ENCODE measurements at places on chromosomes 5 and 9. TPM values are rescaled to one million over a fixed set of nuclear protein-coding genes. Genes with fewer than 3 reads are reported as not detected.

GRCh38 chr5:149719666-149720065 is 10.4 kb upstream of the PPARGC1B start:
- DNase-seq: peak; percentile 10

- DNase-seq: peak; percentile 25
Measured at GRCh38 chr9:134324359-134325095, 1.7 kb upstream of the RXRA start.

- no peak for DNase-seq
Measured at GRCh38 chr5:58187432-58188261, 272.2 kb downstream of the PLK2 start.

DNA sequence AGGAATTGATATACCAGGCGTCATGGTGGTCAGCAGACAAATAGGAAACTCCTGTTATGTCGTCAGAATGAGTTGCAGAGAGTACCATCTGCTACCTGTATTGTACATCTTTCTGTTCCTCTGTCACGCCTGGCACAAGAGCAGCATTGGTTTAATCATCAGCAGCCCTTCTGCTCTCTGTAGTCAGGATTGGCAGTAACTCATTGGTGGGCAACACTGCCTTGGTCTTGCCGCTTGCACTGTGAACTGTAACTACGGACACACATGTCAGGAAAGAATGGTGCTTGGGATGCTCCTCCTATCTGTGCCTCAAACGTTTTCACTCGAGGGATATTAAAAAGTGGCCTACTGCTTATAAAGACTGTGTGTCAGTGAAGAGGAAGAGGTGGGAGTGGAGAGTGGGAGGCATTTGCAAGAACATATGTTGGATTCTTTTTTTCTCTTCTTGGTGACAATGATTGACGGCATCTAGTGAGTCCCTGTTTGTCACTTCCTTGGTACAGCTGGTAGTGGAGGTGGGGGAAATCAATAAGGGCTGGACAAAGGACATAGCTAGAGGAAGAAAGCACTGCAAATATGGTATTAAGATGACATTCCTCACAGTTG is 76.6 kb downstream of the F2RL2 start:
- no peak for DNase-seq

Gene IL3
- not detected for total RNA-seq

All from HT1080 (cell line).